ENCODE measurements at places on chromosomes 11 and 22.

GRCh38 chr11:119644502-119644901 is 84.5 kb downstream of the NECTIN1 start:
- no peak for DNase-seq

GRCh38 chr22:29224859-29225410 is 19.2 kb downstream of the EMID1 start:
- no peak for DNase-seq

GRCh38 chr11:122319691-122320620 is 203.9 kb upstream of the BLID start:
- DNase-seq = no peak

- no peak for DNase-seq
Observed at GRCh38 chr11:87110443-87111131, 72.9 kb downstream of the TMEM135 start.

- peak; percentile 94 for DNase-seq
Observed at GRCh38 chr22:26461188-26461810, 22.3 kb downstream of the HPS4 start.

All from NCI-H82 (cell line).